ENCODE measurements at places on chromosomes 2 and 18.

GRCh38 chr2:43132683-43133301, 93.6 kb downstream of the ZFP36L2 start:
- DNase-seq: peak; percentile 17

DNA sequence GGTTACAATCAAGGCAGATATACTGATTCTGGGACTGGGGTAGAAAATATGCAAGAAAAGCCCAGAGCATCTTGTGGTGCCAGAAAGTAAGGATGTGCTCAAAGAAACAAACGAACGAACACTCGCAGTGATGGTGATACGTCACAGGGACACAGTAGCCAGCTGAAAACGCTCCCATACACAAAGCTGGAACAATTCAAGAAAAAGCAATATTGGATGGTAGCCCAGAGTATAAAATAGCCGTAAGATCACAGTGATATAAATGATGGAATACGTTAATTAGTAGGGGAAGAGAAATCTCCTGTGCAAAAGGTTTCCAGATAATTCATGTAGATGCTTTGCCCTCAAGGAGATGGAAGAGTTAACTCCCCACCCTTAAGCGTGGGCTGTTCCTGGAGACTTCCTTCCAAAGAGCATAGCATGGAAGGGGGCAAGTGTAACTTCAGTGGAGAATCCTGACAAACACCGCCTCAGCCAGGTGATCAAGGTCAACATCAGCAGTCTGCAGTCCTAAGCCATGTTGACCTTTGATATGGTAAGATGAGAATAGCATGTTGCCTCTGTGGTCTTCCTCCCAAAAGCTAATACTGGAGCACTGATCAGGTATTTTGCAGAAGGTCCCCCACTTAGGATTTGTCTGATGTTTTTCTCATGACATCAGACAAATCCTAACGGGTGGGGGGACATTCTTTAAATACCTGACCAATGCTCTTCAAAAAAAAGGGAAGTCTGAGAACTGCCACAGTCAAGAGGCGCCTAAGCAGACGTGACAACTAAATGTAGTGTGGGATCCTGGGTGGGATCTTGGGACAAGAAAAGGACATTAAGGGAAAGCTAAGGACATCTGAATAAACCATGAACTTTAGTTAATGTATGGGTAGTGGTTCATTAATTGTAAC, 99.0 kb downstream of the NCK2 start:
- no peak for DNase-seq

DNA sequence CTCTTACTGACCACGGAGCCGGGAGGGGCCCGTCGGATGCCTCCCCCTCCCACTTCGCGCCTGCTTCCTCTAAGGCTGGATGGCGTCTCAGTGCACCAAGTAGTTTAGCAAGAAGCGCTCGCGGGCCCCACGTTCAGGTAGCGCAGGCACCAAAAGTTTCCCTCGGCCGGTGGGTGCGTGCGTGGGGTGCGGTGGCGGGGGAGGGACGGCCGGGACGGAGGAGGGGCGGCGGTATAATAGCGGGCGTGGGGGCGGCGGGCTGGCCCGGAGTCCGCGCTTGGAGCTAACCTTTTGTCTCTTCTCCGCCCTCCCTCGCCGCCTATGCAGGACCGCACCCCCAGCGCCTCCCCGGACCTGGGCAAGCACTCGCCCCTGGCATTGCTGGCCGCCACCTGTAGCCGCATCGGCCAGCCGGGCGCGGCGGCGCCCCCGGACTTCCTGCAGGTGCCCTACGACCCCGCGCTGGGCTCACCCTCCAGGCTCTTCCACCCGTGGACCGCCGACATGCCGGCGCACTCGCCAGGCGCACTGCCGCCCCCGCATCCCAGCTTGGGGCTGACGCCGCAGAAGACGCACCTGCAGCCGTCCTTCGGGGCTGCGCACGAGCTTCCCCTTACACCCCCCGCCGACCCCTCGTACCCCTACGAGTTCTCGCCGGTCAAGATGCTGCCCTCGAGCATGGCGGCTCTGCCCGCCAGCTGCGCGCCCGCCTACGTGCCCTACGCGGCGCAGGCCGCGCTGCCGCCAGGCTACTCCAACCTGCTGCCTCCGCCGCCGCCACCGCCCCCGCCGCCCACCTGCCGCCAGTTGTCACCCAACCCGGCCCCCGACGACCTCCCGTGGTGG, 1.0 kb downstream of the SP5 start:
- no peak for DNase-seq

- DNase-seq: no peak
These were observed 192.4 kb upstream of the ERBB4 start for GRCh38 chr2:212730994-212731393.

GRCh38 chr2:164746713-164747112, 94.9 kb downstream of the COBLL1 start:
- DNase-seq: no peak

DNA sequence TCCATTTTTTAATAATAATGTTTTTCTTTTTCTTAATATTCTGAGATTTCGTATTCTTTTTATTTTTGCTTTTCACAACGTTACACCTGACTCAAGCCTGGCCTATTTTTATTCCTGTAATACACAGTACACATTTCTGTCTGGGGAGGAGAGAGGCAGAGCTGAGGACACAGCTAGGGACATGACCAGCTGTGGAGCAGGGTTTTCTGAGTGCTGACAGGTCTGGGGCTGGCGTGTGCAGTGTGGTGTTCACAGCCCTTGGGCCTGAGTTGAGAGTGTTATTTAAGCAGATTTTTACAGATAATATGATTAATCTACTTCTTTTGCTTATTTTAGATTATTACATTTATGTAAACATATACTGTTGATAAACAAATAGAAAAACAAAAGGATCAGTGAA, 55.9 kb downstream of the ZAP70 start:
- no peak for DNase-seq

DNA sequence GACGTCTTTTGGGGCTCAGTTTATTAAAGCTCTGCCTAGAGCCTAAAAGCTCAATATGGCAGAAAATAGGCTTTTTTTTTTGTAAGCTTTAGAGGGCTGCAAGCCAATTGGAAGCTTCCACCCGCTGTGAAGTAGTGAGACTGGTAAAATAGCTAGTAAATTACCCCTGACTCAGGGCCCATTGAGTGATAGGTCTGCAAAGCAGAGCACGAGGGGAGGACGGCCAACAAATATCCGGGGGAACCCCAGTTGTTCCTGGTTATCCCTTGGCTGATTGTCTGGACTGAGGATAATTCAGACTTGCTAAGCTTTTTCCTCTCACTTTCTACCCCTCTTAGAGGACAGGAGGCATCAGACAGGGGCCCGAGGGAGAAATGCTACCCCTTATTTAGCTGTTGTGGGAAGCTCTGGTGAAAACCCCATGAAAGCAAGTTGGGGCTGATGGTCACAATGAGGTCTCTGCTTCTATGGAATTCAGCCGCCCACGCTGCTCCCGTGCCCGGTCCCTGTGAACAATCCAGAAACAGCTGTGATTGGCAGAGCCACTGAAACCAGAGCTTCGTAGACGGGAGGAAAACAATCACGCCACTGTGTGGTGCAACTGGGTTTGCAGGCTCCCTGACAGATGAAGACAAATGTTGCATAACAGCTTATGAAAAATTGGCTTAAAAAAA, 141.9 kb upstream of the LGALSL start:
- peak; percentile 32 for DNase-seq

All from omental fat pad (tissue), 4 donors.